ENCODE measurements at places on chromosomes 7 and 10. TPM values are rescaled to one million over a fixed set of nuclear protein-coding genes. Genes with fewer than 3 reads are reported as not detected.

SLC13A1 gene
- total RNA-seq = not detected

GRB10 gene
- 19.5 TPM for total RNA-seq

TMEM270 gene
- not detected for total RNA-seq

BLOC1S2 gene
- total RNA-seq = 50.1 TPM

ZNF804B gene
- not detected for total RNA-seq

BRAF gene
- 13.1 TPM for total RNA-seq

RBM20 gene
- total RNA-seq = under 0.01 TPM

HSPA12A gene
- 1.4 TPM for total RNA-seq

SGCE gene
- total RNA-seq = 97.0 TPM

EXOSC1 gene
- total RNA-seq = 34.5 TPM

ZNF467 gene
- total RNA-seq = 0.95 TPM

LIPK gene
- total RNA-seq = not detected

RNF148 gene
- total RNA-seq = 0.26 TPM

C10orf143 gene
- total RNA-seq = 1.0 TPM

CLIP2 gene
- total RNA-seq = 59.4 TPM

MTURN gene
- 18.8 TPM for total RNA-seq

C10orf67 gene
- not detected for total RNA-seq

ATOH7 gene
- not detected for total RNA-seq

Data from bronchial smooth muscle cell (primary cell).